Activated T-cell treated with anti-CD3 and anti-CD28 coated beads for 1 hour (primary cell): ENCODE measurements at places on chromosomes 4 and X.

- no peak for DNase-seq
Observed at GRCh38 chr4:139988863-139989765, 164.9 kb downstream of the MAML3 start.

GRCh38 chr4:77203380-77204197, 46.6 kb downstream of the CCNG2 start:
- peak; percentile 50 for DNase-seq

- DNase-seq = no peak
Observed at GRCh38 chrX:113384628-113385027, 544.0 kb upstream of the AMOT start.

GRCh38 chrX:39750848-39751247, 346.9 kb downstream of the BCOR start:
- DNase-seq = no peak

GRCh38 chr4:121736735-121737351, 28.1 kb downstream of the SMIM43 start:
- no peak for DNase-seq

GRCh38 chr4:181420950-181421349, 822.3 kb upstream of the TENM3 start:
- no peak for DNase-seq
